RWPE2 (cell line): ENCODE measurements at places on chromosomes 12 and 14.
A peak's percentile ranks its signal among the peaks of the same experiment; 100 is the strongest.

- no peaks in the 10 kb centered on the region for H3K27me3 ChIP-seq
- no peaks in the 10 kb centered on the region for H3K4me1 ChIP-seq
- H3K4me3 ChIP-seq = no peak overlapping the region
- no peaks in the 10 kb centered on the region for H3K36me3 ChIP-seq
Measured at GRCh38 chr14:72824051-72824450, 69.8 kb downstream of the DPF3 start.

GRCh38 chr12:48044396-48044795 lies 40.1 kb upstream of the COL2A1 start:
- H3K27ac ChIP-seq = no peak overlapping the region
- H3K4me1 ChIP-seq = no peaks in the 10 kb centered on the region
- H3K27me3 ChIP-seq = no peaks in the 10 kb centered on the region
- no peak for DNase-seq

DNA sequence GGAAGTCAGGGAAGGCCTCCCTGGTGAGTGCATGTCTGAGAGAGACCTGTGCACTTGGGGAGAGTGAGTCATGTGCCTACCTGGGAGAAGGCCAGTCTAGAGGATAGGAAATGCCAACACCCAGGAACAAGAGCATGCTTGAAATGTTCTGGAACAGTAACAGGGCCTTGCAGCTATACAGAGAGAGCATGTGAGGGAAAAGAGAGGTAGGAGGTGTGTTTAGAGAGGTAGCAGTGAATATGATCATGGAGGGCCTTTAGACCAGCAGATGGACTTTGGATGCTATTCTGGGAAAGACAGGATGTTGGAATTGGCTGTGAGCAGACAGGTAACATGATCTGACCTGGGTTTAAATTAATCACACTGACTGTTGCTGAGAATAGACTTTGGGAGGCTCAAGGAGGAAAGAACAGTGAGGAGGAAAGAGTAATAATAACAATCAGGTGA lies 1143.6 kb downstream of the FLRT2 start:
- H3K27me3 ChIP-seq = no peaks in the 10 kb centered on the region
- peaks cover 31% of the 10 kb centered on the region for H3K4me1 ChIP-seq
- peak overlapping the region; percentile 44 for H3K27ac ChIP-seq
- no peak overlapping the region for H3K4me3 ChIP-seq
- H3K36me3 ChIP-seq = no peaks in the 10 kb centered on the region
- peak; percentile 49 for DNase-seq

GRCh38 chr12:6358881-6359280 lies 16.5 kb downstream of the SCNN1A start:
- H3K27ac ChIP-seq = no peak overlapping the region
- H3K36me3 ChIP-seq = peaks cover 98% of the 10 kb centered on the region
- DNase-seq = no peak
- H3K27me3 ChIP-seq = no peaks in the 10 kb centered on the region
- H3K4me1 ChIP-seq = peaks cover 22% of the 10 kb centered on the region

GRCh38 chr14:58923751-58924405 lies 264.6 kb upstream of the DAAM1 start:
- no peaks in the 10 kb centered on the region for H3K4me1 ChIP-seq
- no peak for DNase-seq
- no peak overlapping the region for H3K4me3 ChIP-seq
- H3K27me3 ChIP-seq = no peaks in the 10 kb centered on the region
- no peaks in the 10 kb centered on the region for H3K36me3 ChIP-seq

GRCh38 chr12:38399711-38400206 lies 83.2 kb downstream of the ALG10B start:
- no peaks in the 10 kb centered on the region for H3K27me3 ChIP-seq
- H3K27ac ChIP-seq = no peak overlapping the region
- no peak overlapping the region for H3K4me3 ChIP-seq
- no peak for DNase-seq

DNA sequence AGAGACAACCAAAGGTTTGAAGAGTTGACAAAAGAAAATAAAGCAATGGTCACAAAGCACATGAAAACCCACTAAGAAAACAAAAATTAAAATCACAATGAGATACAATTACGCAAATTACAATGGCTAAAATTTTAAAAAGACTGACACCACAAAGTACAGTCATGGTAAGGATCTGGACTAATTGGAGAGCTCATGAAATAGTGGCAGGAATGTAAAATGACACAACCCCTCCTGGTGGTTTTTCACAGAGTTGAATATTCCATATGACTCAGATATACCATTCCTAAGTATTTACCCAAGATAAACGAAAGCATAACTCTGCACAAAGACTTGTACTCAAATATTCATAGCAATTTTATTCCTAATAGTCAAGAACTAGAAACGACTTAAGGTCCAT lies 65.9 kb downstream of the NOVA1 start:
- no peaks in the 10 kb centered on the region for H3K27me3 ChIP-seq
- DNase-seq = no peak
- no peak overlapping the region for H3K27ac ChIP-seq
- no peaks in the 10 kb centered on the region for H3K4me1 ChIP-seq
- H3K4me3 ChIP-seq = no peak overlapping the region

DNA sequence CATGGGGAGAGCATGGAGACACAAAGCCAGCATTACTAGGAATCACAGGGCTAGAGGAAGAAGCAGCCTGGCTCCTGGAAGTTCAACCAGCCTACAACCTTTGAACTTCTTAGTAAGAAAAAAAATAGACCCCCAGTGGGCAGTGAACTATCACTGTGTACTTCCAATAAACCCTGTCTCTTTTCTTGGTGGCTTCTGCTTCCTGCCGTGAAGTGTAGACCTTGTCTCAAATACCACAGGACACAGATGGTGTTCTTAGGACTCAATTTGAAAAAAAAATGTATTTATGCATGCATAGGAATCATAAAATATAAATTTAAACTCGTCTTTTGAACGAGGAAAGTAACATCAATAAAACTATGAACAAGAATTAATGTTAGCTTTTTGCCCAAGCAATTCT lies 3.6 kb upstream of the PTGER2 start:
- no peak overlapping the region for H3K27ac ChIP-seq
- no peak overlapping the region for H3K4me3 ChIP-seq
- H3K36me3 ChIP-seq = no peaks in the 10 kb centered on the region

DNA sequence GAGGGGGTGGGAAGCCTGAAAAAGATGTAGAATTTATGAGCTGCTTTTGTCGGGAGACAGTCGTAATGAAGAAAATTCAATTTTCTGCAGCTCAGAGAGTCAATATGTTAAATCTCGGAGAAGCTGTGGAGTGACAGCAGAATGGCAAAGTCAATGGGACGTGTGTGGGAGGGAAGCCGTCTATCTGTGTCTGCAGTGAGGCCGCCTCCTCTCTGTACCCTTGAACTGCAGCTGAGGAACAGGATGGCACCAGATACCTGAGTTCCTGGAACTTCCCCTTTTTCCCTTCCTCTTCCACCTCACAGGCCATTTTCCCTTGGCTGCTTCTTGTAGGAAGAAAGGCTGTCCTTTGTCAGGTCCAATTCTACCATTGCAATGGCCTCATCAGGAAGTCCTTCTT lies 9.3 kb upstream of the CALCOCO1 start:
- DNase-seq = no peak
- H3K27me3 ChIP-seq = peaks cover 19% of the 10 kb centered on the region
- no peak overlapping the region for H3K27ac ChIP-seq
- H3K4me3 ChIP-seq = no peak overlapping the region
- H3K4me1 ChIP-seq = no peaks in the 10 kb centered on the region

GRCh38 chr12:30440826-30441602 lies 254.7 kb downstream of the IPO8 start:
- no peaks in the 10 kb centered on the region for H3K27me3 ChIP-seq
- no peaks in the 10 kb centered on the region for H3K4me1 ChIP-seq
- H3K36me3 ChIP-seq = no peaks in the 10 kb centered on the region
- DNase-seq = no peak
- no peak overlapping the region for H3K27ac ChIP-seq
- H3K4me3 ChIP-seq = no peak overlapping the region
